ENCODE measurements at places on chromosomes 6 and 20. TPM values are rescaled to one million over a fixed set of nuclear protein-coding genes. Genes with fewer than 3 reads are reported as not detected.

GRCh38 chr20:33474963-33475362 lies 14.9 kb upstream of the CBFA2T2 start:
- H3K4me3 ChIP-seq, result no peak overlapping the region
- H3K27me3 ChIP-seq, result peaks cover 26% of the 10 kb centered on the region
- no peak for DNase-seq
- no peaks in the 10 kb centered on the region for H3K4me1 ChIP-seq
- H3K36me3 ChIP-seq, result no peaks in the 10 kb centered on the region
- H3K27ac ChIP-seq, result no peak overlapping the region

GRCh38 chr6:78598966-78599365 lies 268.4 kb upstream of the IRAK1BP1 start:
- DNase-seq, result peak; percentile 99
- H3K27ac ChIP-seq, result peak overlapping the region; percentile 80
- H3K4me3 ChIP-seq, result no peak overlapping the region
- H3K4me1 ChIP-seq, result peaks cover 24% of the 10 kb centered on the region

- H3K4me3 ChIP-seq, result no peak overlapping the region
- no peak for DNase-seq
- no peak overlapping the region for H3K27ac ChIP-seq
- no peaks in the 10 kb centered on the region for H3K27me3 ChIP-seq
- no peaks in the 10 kb centered on the region for H3K36me3 ChIP-seq
Observed at GRCh38 chr6:92369309-92369708, 1050.0 kb downstream of the EPHA7 start.

GRCh38 chr6:29617782-29618554 lies 15.0 kb downstream of the GABBR1 start:
- no peak for DNase-seq
- H3K4me3 ChIP-seq, result no peak overlapping the region
- no peak overlapping the region for H3K27ac ChIP-seq
- H3K27me3 ChIP-seq, result no peaks in the 10 kb centered on the region

DNA sequence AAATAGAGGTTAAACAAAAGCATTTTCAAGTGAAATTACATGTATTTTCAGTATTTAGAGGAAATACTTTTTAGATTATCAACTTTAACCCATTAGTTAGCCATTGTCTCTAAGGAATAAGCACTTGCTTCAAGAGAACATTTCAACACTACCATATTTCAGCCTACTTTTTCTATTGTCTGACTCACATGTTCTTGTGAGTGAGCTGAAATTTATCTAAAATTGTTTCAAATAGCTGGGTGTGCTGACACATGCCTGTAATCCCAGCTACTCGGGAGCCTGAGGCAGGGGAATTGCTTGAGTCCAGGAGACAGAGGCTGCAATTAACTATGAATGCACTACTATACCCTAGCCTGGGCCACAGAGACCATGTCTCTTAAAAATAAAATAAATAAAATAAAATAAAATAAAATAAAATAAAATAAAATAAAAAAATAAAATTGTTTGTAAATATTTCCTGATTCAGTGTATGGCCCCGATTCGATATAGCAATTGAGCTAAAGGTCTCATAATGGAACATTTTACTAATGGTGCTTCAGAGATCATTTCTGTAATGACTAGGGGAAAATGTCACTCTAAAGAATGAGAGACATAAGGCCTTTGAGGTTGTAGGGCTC lies 324.6 kb upstream of the PLCB4 start:
- no peaks in the 10 kb centered on the region for H3K36me3 ChIP-seq
- no peak overlapping the region for H3K4me3 ChIP-seq
- H3K27ac ChIP-seq, result no peak overlapping the region
- no peaks in the 10 kb centered on the region for H3K27me3 ChIP-seq
- no peaks in the 10 kb centered on the region for H3K4me1 ChIP-seq
- no peak for DNase-seq

GRCh38 chr6:107489636-107490565 lies at the start of gene SOBP:
TSS of gene SOBP (plus strand) at chr6:107490117. CDS start at chr6:107490617, 500 bp downstream.
- H3K27me3 ChIP-seq, result peaks cover 38% of the 10 kb centered on the region
- H3K27ac ChIP-seq, result no peak within 1 kb of the TSS
- H3K4me3 ChIP-seq, result peak within 1 kb of the TSS; percentile 71
- H3K36me3 ChIP-seq, result no peaks in the 10 kb centered on the region

CFB gene
- total RNA-seq, result 1.4 TPM

DNA sequence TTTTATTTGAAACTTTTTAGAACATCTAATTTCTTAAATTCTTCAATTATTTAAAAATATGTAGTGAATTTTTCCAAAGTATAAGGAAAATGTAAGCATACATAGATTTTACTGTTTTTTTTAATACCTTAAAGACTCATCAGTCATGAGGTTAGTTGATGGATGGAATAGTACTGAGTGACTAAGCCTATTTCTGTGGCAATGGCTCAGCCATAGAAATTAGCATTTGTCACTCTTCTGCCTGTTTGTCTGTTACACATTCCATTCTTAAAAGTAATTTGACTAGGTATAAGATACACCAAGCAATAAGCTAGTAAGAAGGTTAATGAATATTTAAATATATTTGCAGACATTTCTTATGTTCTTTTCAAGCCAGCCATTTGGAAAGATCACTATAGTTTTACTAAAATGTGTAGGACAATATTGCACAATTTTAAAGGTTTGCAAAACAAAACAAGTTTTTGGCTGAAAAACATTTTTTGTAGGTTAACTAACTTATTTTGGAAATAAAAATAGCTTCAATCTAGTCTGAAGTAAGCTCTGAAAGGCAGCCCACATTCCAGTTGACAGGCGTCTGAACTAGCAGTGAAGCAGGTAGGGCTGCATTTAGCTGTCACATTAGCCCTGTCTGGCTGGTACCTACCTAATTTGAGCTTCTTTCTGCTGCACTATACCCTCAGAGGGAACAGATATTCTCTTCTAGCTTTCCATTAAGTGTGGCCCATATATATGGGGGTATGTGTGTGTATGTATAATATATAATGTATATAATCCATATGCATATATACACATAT lies 385.7 kb downstream of the GRIK2 start:
- H3K36me3 ChIP-seq, result no peaks in the 10 kb centered on the region
- H3K27me3 ChIP-seq, result no peaks in the 10 kb centered on the region
- H3K4me1 ChIP-seq, result peaks cover 5% of the 10 kb centered on the region
- no peak overlapping the region for H3K27ac ChIP-seq

IYD gene
- not detected for total RNA-seq

TREM1 gene
- 0.20 TPM for total RNA-seq

GRCh38 chr20:36467076-36467999 lies 74.0 kb upstream of the MYL9 start:
- peak overlapping the region; percentile 19 for H3K27ac ChIP-seq
- DNase-seq, result no peak
- peaks cover 3% of the 10 kb centered on the region for H3K36me3 ChIP-seq
- peaks cover 69% of the 10 kb centered on the region for H3K4me1 ChIP-seq
- no peak overlapping the region for H3K4me3 ChIP-seq
- no peaks in the 10 kb centered on the region for H3K27me3 ChIP-seq

GRCh38 chr6:111207141-111207858 lies 120.0 kb downstream of the SLC16A10 start:
- no peaks in the 10 kb centered on the region for H3K27me3 ChIP-seq
- no peak for DNase-seq
- no peak overlapping the region for H3K4me3 ChIP-seq
- no peaks in the 10 kb centered on the region for H3K4me1 ChIP-seq

KIF13A gene
- total RNA-seq, result 38.4 TPM

- no peak for DNase-seq
- no peaks in the 10 kb centered on the region for H3K27me3 ChIP-seq
- no peak overlapping the region for H3K4me3 ChIP-seq
Observed at GRCh38 chr6:158379336-158379735, 67.1 kb downstream of the TULP4 start.

DNA sequence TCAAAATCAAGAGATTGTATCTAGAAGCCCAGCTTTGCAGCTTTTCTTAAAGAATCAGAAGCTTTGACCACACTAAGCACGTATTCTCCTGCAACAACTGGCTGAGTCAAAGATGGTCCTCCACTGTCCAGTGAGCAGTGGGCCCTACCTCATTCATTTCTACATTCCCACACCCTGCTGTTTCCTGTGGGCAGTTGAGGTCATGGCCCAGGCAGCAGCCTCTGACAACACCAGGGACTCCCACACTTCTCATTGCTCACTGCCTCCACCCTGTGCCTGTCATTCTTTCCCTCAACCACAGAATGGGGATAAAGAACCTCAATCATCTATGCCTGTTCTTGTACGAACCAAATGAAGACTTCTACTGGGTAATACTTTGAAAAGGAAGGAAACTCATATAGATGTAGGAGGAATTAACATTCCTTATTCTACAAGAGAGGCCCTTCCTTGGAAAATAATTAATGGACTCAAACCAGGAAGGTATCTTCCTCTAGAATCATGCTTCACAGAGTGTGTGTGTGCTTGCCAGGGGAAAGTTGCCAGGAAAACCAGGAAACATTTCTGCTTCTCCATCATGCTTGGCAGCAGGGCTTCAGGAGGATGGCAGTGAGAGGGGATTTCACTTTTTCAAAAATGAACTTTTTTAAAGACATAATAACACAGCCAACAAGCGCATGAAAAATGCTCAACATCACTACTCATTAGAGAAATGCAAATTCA lies 191.7 kb upstream of the RIN2 start:
- H3K27ac ChIP-seq, result no peak overlapping the region
- H3K27me3 ChIP-seq, result no peaks in the 10 kb centered on the region
- DNase-seq, result peak; percentile 0
- H3K4me3 ChIP-seq, result no peak overlapping the region
- no peaks in the 10 kb centered on the region for H3K36me3 ChIP-seq
